ENCODE measurements at places on chromosomes 7 and 10. TPM values are rescaled to one million over a fixed set of nuclear protein-coding genes. Genes with fewer than 3 reads are reported as not detected.

GRCh38 chr7:100951172-100951571, 1.8 kb downstream of the MUC3A start:
- DNase-seq, result no peak

GRCh38 chr10:13717936-13718772, 131.4 kb downstream of the PRPF18 start:
- peak; percentile 26 for DNase-seq

DNA sequence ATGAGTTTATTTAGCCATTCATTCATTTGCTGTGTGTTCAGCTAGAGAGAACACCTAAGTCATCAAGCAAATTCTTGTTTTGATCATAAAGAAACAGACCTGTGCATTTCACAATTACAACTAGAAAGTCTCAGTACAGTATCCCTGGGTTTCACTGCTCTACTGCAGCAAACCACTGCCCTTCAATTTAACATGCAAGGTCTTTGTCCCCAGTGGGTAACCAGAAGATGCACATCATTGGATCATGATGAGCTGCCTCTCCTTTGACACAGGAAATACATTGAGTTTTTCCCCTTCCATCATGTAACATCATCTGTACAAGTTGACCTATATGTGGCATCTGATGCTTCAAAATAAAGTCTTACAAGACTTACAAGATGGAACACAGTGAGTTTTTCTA, 70.5 kb upstream of the MRLN start:
- DNase-seq, result no peak

DNA sequence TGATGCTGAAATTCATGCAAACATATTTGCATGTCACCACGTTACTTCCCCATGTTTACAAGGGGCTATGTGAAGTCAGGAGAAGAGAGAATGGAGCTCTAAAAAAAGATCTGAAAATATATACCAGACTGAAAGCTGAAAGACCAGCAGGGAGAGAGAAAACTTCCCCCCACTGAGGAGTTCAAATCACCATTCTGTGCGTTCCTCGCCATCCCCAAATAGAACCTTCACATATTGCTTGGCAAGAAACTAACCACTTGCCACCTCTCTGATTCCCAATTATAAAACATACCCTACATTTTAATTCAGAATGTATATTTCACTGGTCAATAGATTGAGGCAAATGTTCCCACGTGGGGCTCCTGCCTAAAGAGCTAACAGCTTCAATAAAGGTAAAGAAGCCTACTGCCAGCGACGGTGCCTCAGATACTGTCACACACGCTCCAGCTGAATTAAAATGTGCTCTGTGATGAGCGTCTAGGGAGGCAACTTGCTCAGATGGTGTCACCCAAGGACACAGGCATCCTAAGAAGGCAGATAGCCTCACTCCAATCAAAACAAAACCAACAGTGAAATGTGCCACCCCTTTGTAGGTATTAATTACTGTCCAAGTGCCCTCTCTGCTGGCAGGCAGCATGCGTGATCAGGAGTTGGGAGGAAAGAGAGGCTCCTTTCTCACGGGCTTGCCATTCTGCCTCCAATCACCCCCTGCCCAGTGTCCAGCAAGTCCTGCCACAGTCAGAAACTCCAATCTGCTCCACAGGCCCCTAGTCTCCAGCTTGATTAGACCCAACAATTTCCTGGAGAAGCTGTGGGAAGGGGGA, 298.2 kb downstream of the GRID1 start:
- no peak for DNase-seq

- DNase-seq, result peak; percentile 8
Observed at GRCh38 chr10:132627666-132628531, 90.3 kb downstream of the INPP5A start.

DNA sequence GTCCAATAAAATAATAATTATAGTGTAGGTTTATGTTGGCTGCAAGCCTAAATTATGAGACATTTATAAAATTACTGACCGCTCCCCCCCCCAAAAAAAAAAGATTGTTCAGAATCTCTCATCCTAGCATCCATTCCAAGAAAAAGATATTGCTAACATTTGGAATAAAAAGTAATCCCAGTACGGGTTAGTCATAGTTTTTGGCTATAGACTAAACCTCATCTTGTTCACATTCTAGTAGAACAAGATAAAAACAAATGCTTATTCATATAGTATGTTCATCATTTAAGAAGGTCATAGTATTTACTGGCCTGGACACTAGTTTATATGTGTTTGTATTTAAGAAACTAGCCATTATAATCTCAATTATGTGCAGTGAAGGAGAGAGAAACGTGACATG, 44.0 kb downstream of the ADK start:
- no peak for DNase-seq

GRCh38 chr10:130882906-130883305, 428.6 kb downstream of the TCERG1L start:
- no peak for DNase-seq

GRCh38 chr10:104307576-104308438, 30.5 kb downstream of the ITPRIP start:
- no peak for DNase-seq

DNA sequence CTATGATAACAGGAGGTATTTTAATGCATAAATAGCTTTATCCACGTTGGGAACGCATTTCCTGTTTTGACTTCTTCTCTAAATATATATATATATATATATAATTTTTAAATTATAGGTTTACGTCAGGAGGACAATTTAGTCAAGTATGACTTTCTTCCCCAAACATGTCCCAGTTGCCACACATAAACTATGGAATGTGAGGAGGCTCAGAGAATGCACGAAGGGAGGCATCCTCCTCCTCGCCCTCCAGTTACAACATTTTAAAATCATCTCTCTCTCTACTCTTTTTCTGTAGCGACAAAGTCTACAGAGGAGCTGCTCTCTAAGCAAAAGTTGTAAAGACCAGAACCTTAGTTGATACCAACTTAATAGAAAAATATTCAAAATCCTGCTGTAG, 106.9 kb upstream of the LYZL1 start:
- DNase-seq, result no peak

DNA sequence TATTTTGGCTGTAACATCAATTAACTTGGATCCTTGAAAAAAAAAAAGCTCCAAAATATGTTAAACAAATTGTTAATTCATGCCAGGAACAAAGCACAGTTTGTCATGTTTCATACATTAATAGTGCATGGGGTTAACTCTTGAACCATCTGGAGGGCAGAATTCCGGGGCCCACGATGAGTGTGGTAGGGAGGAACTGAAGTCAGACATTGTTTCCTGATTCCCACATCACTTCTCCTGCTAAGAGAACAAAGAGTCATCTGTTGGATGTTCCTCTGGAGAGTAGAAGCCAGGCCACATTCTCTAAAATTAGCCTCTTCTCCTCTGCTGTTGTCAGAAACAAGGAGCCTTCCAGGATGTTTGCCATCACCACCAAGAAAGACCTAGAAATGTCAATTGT, 54.6 kb downstream of the TMEM178B start:
- DNase-seq, result no peak

DNA sequence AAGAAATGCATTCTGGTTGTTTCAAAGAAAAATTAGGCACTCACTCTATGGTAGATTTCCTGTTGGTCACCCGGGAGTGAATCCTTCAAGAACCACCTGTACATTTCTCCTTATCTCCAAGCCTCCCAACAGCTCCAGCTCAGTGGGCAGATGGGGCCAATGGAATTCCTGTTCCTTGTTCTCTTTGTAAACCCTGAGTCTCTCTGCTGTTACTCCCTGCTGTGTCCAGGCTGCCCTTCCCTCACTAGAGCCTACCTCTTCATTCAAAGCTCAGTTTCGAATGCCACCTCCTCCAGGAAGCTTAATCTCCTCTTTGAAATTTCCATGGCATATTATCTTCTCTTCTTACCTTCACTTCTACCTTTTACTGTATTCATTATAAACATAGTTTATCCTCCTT, 3.5 kb upstream of the BMPER start:
- no peak for DNase-seq

DNA sequence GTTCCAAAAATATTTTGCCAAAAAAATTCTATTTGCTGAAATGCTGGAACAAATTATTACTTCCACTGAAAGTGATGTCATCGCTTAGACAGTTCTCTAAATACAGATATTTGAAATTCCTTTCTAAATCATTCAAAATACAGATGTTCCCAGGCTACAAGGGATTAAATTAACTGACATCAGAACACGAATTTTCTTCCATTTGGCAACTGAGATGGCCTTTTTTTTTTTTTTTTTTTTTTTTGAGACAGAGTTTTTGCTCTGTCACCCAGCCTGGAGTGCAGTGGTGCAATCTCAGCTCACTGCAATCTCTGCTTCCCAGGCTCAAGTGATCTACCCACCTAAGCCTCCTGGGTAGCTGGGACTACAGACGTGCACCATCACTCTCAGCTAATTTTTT, 57.0 kb downstream of the P4HA1 start:
- no peak for DNase-seq

DNA sequence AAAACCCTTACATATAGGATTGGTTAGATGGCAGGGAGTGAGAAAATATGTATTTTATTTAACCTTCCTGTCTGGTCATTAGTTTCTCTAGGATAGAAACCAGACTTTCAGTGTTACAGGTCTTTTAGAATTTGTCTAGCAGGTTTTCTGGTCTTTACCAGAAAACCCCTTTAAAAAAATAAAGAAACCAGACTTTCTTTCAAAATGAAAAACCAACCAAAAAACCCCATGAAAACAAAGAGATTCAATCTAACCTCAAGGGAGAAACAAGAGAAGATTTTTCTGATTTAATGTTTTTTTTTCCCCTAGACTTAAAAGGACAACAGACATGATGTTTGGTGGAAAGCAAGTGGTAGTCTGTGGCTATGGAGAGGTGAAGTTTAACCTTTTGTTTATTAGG, 28.7 kb upstream of the STRIP2 start:
- no peak for DNase-seq

DNA sequence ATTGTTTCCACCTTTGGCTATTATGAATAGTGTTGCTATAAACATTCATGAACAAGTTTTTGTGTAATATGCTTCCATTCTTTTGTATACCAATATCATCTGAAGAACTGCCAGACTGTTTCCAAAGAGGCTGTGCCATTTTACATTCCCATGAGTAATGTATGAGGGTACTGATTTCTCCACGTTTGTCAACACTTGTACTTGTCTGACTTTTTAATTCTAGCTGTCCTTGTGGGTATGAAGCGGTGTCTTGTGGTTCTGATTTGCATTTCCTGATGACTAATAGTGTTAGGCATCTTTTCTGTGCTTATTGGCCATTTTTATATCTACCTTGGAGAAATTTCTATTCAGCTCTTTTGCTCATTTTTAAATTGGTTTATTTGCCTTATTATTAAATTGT, 52.8 kb downstream of the LSMEM1 start:
- no peak for DNase-seq

DNA sequence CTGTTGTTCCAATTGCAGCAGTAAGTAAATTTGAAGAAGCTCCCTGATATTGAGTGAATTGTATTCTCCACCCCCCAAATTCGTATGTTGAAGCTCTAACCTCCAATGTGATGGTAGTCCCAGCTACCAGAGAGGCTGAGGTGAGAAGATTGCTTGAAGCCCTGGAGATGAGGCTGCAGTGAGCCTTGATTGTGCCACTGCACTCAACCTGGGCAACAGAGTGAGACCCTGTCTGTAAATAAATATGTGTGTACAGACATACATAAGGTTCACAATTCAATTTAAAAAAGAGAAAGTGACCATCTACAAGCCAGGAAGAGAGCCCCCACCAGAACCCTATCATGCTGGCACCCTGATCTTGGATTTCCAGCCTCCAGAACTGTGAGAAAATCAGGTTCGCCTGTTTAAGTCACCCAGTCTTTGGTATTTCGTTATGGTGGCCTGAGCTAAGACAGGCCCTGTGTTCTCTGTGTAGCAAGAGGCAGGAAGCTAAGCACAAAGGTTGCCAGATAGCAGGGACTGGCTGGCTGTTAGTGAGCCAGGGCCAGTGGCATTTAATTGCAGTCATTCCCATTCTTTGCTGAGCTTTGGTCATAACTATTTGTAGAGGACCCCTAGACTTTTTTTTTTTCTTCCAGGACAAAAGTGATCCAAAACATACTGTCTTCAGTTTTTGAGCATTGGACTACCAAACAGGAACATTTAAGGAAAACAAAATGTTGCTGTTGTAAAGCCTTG, 45.6 kb downstream of the AUTS2 start:
- DNase-seq, result no peak

DNA sequence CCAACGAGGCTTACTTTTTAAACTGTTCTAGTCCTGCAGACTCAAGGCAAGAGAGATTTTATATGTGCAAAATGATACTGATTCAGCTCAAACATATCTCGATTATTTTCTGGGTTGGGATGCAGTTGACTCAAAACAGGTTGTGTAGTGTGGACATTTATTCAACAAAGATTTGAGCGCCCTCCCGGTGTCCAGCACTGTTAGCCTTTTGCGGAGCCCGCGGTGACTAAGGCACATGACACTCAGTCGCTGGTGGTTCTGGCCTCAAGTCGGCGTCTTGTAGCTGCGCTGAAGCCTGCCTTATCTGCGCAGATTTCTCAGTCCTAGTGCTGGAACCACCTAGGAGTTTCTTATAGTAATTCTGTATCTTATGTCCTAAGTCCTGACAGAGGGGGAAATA, 938 bp upstream of the CADPS2 start:
- no peak for DNase-seq

DNA sequence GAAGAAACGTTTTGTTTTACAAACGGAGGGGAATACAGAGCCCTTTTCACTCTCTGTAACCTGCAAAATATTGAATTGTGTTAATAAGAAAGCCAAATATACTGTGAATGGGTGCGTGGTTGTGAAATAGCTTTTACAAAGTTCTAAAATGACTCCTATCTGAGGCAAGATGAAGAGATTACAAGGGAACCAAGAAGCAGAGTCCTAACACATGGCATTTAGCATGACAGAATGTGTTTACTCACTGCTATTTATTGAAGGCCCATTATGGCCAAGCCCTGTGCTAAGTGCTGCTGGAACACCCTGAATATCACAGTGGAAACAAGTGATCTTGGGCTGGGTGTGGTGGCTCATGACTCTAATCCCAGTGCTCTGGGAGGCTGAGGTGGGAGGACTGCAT, 12.9 kb downstream of the JCAD start:
- DNase-seq, result no peak

- DNase-seq, result no peak
Observed at GRCh38 chr7:54749200-54749599, 9.8 kb downstream of the SEC61G start.

- no peak for DNase-seq
Observed at GRCh38 chr7:151187409-151188251, 580 bp upstream of the ASB10 start.

GRCh38 chr10:12390733-12391132, 41.4 kb downstream of the CAMK1D start:
- no peak for DNase-seq

- no peak for DNase-seq
Observed at GRCh38 chr10:29895456-29895855, 163.9 kb downstream of the JCAD start.

- no peak for DNase-seq
Observed at GRCh38 chr7:88202799-88203198, 17.0 kb downstream of the SRI start.

The UNCX gene
- polyA plus RNA-seq, result not detected

The SDK1 gene
- not detected for polyA plus RNA-seq

The APBB1IP gene
- polyA plus RNA-seq, result 30.6 TPM

The PDAP1 gene
- 21.5 TPM for polyA plus RNA-seq

The FFAR4 gene
- polyA plus RNA-seq, result not detected

The MALRD1 gene
- not detected for polyA plus RNA-seq

The FAM25C gene
- not detected for polyA plus RNA-seq

The SLC29A4 gene
- 0.50 TPM for polyA plus RNA-seq

The BET1 gene
- polyA plus RNA-seq, result 22.7 TPM

The SEC31B gene
- polyA plus RNA-seq, result 0.76 TPM

The ADCYAP1R1 gene
- not detected for polyA plus RNA-seq
